ENCODE measurements at places on chromosomes 13 and 19.

GRCh38 chr19:15812060-15812722 is 3.3 kb downstream of the OR10H1 start:
- DNase-seq, result peak; percentile 8

DNA sequence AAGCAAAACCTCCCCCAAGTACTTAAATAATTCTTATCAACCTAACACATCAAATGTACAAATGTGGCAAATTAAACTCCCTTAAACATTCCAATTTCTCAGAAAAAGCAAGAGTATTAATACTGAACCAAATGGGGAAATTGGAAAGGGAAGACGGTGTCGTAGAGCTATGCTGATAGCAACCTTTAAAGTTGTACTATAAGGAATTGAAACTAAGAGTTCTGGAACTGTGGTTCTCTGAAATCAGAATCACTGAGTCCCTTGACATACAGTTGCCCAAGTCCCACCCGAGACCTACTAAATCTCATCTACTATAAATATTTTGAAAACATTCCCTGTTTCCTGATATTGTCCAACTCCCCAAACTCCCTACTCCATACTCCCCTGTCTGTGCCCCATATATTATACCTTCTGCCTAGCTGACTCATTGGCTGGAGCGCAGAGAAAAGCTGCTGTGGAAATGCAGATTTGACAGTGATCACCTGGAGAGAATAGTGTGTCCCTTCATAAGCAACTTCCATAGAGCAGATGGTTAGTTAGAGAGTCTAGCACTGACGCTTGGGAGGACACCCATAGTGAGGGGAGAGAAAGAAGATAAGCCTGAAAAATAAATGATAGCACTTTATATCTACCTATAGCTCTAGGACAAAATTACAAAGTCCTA is 51.4 kb upstream of the ITM2B start:
- no peak for DNase-seq

GRCh38 chr19:1317274-1318003 is 31.8 kb downstream of the EFNA2 start:
- no peak for DNase-seq

GRCh38 chr13:24212674-24213073 is 52.2 kb downstream of the SPATA13 start:
- no peak for DNase-seq

DNA sequence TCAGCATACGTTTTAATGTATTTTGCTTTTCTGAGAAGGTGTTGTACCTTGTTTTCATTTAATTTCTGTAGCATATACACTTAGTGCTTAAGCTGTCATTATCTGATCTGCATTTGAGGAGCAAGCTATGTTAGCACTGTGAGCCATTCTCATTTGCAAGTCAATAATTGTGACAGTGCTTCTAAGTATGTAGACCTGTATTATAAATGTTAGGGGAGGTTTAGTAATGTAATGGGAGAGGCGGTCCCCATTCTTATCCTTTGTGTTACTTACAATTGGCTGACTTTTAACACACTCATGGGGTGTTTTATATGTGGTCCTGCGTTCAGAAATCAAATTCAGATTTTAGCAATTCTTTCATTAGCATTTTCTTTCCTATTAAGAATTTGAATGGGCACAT is 90.2 kb downstream of the GPC6 start:
- DNase-seq, result no peak

GRCh38 chr19:56942756-56943155 is 102.2 kb upstream of the PEG3 start:
- no peak for DNase-seq

- DNase-seq, result no peak
These were observed 160.4 kb upstream of the SGCG start for GRCh38 chr13:23020246-23020843.

DNA sequence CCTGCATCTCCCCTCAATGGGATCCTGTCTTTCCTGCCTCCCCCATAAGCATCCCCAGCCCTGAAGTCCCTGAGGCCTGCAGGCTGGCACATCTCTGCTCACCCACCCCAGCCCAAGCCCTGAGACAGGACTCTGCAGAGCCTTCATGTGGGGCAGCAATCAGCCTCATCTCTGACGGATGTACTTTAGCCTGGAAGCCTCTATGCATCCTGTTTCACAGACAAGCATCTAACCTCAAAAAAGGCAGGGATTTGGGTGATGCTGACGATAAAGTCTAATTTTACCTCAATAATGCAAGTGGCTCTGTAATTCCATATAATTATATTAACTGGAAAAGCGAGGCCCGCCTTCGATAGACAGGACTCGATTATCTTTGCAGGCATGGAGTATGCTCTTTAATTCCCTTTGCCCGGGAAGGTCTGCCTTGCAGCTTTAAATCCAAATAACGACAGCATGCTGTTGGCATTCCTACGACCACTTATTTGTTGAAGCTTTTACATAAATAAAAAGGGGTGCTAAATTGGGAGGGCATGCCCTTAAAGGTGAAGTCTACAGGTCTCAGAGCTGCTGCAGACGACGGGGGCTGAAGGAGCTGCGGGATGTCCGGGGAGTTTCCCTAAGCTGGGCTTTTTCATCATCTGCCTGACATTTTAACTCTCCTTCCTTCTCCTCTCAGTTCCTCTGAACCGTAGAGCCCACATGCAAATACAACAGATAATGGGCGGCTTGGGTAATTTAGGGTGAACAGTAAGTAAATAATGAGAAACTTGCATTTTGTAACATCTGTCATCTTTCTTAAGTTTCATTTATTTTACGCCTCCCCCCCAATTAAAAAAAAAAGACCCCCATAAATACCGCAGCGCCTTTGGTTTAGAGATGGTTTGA is 211.5 kb downstream of the URI1 start:
- no peak for DNase-seq

DNA sequence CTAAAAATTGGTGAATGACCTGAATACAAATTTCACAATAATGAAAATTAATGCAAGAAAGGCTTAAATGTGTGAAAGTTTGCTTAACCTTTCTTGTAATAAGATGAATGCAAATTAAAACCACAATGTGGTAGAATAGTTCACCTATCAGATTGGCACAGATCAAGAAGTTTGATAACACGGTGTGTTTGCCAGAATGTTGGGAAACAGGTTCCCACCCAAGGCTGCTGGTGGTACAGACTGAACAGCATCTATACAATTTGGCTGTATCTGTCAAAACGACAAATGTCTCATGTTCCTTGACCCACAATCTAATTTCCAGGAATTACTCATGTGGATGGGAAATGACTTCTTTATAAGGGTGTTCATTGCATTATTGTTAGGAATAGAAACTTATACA is 8.6 kb upstream of the IRS2 start:
- DNase-seq, result no peak

DNA sequence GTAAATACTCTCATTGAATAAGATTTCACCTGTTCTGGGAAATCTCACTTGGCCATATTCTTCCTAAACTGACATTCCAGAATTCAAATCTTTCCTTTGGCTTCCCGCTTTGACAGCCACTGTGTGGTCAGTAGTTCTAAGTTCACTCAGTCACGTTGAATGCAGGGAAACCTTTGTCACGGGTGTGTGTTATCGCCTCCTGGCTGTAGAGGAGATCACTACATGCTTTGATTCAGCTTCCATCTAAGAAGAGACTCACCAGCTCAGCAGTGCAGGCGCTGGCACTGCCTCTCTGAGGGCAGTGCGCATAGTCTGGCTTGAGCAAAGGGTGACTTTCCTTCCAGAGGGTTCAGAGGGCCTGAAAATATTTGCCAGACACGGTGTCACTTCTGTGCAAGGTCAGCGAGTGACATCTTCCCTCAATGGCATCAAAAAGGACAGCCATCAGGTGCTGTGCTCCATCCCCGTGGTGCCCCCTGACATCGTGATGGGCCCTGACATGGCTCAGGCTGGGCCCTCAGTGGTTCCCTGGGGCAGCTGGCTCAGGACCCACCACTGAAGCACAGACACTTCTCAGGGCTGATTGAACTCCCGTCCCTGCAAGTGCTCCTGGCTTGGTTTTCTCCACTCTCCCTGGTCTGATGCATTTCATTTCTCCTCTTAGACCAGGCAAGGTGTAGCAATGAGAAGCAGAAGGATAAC is 635.4 kb upstream of the ARGLU1 start:
- DNase-seq, result no peak

GRCh38 chr19:54029301-54029700 is 34.4 kb downstream of the VSTM1 start:
- DNase-seq, result no peak

DNA sequence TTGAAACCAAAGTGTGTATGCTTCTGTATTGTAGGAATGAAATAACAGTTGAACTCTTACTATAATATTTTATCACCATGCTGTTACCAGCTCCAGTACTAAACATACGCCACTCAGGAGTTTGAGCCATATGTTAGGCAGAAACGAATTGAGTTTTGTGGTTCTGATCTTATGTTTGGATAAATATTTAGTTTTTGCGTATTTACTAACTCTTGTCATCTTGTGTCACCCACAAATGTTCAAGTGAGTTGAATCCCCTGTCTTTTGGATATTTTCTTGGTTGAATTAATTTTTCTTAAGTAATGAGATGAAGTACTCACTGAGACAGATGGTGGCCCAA is 1.5 kb downstream of the FNDC3A start:
- DNase-seq, result no peak

- no peak for DNase-seq
These were observed 221.8 kb downstream of the OLFM4 start for GRCh38 chr13:53250272-53250875.

- DNase-seq, result no peak
These were observed 79.0 kb upstream of the ZNF536 start for GRCh38 chr19:30293051-30293785.

DNA sequence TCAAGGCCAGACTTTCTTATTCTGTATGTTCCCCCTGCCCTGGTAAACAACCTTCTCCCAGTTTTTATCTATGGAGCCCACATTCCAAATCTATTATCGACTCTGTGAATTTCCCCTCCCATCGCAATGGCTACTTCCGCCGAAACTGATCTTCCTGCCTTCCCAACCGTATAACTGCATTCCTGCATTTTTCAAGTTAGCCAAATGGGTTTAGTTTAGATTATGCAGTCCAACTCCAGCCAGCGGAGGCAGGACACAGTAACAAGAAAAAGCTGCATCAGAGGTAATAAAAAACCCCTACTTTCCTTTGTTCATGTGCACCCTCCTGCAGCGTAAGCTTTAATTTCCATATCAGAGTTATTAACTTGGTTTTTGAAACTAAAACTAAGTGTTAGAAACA is 112.2 kb upstream of the ZNF91 start:
- no peak for DNase-seq

DNA sequence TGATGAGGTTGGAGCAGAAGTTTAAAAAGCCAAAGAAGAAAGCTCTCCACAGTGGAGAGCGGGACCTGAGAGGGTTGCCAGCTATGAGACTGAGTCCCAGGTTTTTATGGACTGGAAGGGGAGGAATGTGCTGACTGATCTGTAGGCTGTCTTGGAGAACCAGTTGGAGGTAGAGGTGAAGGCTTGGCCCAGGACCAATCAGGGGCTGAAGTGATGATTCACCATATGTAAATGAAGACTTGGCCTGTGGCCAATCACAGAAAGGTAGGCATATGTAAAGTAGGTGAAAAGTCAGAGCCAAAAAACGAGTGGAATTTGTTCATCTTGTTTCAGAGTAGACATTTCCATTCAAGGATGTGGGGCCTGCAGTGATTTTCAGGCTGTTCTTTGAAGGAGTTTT is 17.5 kb upstream of the KBTBD6 start:
- no peak for DNase-seq

DNA sequence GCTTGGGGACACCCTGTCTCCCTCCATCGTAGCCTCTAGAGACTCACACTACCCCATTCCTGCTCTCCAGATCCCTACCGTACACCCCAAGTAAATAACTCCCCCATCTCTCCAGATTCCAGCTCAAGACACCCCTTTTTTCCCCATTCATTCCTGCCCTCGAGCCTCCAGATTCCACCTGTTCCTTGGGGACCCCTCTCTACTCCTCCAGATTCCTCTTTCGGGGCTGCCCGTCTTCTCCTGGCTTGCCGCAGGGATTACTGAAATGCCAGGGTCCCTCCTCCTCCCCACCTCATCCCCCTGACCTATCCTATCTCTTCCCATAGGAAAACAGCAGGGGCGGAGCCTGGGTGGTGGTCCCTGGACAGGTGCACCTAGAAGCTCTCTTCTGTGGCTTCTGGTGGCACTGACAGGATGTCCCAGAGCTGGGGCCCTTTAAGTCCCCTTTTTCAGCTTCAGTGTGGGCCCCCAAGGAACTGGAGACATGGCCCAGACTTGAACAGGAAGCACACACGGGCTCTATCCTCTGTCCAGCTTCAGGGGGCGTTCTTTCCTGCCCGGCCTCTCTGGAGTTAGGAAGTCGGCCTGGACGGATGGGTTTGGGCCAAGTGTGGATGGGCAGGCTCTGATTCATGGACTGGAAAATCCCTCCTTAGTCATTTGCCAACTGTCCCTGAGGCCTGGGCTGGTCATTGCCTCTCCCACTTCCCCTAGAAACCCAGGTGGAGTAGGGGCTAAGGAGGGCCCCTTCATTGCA is 1.2 kb downstream of the ZSWIM4 start:
- no peak for DNase-seq

DNA sequence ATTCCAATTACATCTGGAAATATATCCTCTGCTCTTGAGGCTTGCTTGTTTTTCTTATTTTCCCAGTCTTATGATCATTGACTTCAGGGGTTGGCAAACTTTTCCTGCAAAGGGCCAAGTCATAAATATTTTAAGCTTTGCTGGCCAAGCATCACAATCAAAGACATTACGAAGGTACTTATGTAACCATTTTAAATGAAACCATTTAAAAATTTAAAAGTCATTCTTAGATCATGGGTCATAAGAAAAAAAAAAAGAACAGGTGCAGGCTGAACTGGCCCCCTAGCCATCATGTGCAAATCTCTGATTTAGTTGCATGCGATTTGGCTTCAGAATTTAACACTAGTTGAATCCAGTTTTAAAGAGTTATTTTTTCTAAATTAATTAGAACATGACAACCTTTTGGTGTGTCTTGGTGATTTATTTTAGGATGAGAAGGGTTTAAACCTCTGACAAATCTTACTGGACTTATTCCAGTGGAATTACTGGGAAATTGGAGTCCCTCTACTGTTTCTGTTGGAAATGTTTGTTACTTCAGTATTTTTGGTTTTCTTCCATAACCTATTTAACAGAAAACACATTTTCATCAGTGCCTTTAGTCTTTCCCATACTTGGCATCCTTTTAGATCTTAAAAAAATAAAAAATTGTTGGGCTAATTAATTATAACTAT is 148.1 kb downstream of the NHLRC3 start:
- no peak for DNase-seq

DNA sequence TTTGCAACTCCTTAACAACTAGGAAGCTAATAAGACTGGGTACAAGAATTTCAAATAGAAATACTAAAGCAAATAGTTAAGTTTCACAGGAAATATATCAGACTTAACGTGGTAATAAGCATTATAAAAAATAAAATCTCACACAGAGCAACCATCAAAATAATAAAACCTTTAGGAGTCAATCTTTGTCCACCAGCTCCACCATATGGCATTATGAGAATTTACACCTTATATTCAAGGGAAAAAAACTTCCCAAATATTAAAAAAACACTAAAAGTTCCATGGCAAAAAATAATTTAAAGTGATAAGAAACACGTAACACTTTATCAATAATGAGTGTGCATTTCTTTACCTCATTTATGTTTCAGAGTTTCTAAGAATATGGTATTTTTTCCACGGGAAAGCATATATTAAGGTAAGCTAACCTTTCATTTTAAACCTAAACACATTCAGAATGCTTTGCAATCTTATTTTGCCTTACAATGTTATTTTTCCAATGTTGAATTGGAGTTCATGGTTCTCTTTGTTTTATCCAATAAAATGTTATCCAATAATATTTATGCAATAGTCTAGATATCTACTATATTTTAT is 423.2 kb upstream of the SGCG start:
- no peak for DNase-seq

GRCh38 chr13:90105276-90105675 is 1242.2 kb upstream of the MIR17HG start:
- no peak for DNase-seq

GRCh38 chr19:14021474-14021873 is 6.5 kb upstream of the RLN3 start:
- no peak for DNase-seq
